ENCODE measurements at places on chromosomes 3 and 15.
A peak's percentile ranks its signal among the peaks of the same experiment; 100 is the strongest.

- DNase-seq, result peak; percentile 74
Observed at GRCh38 chr15:94164202-94164807, 67.1 kb upstream of the MCTP2 start.

GRCh38 chr3:142263112-142263511 is 37.7 kb upstream of the GK5 start:
- no peak for DNase-seq

DNA sequence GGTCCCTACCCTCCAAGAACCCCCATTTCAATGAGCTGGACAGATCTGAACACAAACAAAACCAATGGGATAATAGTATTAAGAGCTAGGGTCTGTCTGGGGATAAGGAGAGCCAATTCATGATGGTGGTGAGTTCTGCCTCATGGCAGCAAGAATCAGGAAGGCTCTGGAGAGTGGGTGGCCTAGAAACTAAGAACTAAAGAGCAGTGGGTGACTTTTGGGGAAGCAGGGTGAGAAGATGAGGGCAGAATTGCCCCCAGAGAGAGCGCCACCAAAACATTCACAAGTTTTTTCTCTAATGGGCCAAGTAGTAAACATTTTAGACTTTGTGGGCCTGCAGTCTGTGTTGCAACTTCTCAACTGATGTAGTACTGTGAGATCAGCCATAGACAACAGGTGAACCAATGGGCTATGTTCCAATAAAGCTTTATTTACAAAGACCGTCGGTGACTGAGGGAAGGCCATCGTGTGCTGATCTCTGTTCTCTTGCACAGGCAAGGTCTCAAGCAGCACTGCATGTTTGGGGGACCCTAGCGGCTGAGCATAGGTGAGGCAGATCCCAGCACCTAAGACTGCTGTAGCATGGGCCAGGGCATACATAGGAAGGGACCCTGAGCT is 225.5 kb upstream of the ST8SIA2 start:
- DNase-seq, result no peak

GRCh38 chr3:87272718-87273341 is 3.6 kb downstream of the POU1F1 start:
- DNase-seq, result no peak

- DNase-seq, result no peak
Observed at GRCh38 chr3:183484431-183485075, 56.1 kb upstream of the MCF2L2 start.

- DNase-seq, result peak; percentile 96
Observed at GRCh38 chr3:115713284-115713683, 90.0 kb downstream of the GAP43 start.

DNA sequence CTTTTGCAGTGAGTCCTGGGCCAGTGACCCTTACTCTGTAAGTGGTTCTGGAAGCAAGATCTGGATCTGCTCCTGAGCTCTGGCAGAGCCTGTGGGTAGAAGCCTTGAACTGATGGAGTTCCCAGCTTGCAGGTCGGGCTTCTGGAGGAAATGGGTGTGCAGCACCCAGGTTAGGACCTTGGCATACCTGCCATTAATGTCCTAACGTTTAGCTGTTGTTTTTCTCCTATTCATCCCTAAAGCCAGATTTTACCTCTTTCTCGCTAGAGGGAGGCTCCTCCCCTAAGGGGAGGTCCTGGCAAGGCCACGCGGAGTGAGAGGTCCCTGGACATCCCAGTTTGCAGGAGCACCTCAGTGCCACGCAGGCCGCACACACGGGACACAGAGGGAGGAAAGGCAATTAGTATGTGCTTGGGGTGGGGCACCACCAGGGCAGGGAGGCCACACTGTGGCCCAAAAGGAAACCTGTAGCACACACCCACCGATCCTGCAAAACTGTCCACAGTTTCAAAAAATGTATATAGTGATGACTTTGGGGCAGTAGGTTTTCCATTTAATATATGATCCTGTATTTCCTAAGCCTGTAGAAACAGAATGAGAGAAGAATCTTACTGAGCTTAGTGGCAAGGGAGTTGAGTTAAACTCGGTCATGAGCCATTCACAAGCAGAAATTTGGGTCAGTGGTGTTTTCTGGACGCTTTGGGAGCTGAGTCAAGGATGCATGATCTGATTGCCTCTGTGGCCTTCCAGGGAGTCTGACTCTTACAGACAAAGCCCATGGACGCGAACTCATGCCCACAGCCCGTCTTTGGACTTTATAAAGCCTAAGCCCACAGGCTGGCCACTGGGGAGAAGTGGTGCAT is 148.7 kb downstream of the LRRK1 start:
- no peak for DNase-seq

- DNase-seq, result peak; percentile 68
Observed at GRCh38 chr15:88904624-88905327, 8.4 kb downstream of the MFGE8 start.

- no peak for DNase-seq
Observed at GRCh38 chr3:158747417-158747816, 15.2 kb upstream of the RARRES1 start.

GRCh38 chr15:22933641-22934061 is 46.5 kb downstream of the CYFIP1 start:
- DNase-seq, result peak; percentile 96

GRCh38 chr3:126014252-126014651 is 45.3 kb downstream of the ROPN1B start:
- DNase-seq, result no peak

- DNase-seq, result peak; percentile 82
Observed at GRCh38 chr15:99104788-99105513, at the start of gene SYNM. SYNM (plus strand) TSS chr15:99105080; CDS start chr15:99105200, 120 bp downstream.

DNA sequence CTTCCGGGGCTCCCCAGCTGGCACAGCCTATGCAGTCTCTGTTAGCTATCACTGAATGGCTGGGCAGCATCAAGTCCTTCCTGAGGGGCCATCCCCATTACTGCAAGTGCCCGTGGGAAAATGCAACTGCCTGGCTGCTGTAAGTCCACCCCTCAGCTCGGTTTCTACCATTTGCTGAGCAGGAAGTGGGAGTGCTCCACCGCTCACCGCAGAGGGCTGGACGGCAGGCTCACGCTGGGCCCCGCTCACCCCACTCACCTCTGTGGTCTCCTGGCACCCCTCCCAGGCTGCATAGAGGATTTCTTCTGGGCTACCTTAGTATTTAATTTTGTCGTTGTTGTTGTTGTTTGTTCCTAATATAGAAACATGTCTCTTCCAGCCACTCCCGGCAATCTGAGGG is 270.2 kb downstream of the PLCL2 start:
- no peak for DNase-seq

- DNase-seq, result no peak
Observed at GRCh38 chr3:71998995-71999673, 214.2 kb upstream of the PROK2 start.

- DNase-seq, result no peak
Observed at GRCh38 chr15:32656496-32656895, 15.0 kb downstream of the SCG5 start.

DNA sequence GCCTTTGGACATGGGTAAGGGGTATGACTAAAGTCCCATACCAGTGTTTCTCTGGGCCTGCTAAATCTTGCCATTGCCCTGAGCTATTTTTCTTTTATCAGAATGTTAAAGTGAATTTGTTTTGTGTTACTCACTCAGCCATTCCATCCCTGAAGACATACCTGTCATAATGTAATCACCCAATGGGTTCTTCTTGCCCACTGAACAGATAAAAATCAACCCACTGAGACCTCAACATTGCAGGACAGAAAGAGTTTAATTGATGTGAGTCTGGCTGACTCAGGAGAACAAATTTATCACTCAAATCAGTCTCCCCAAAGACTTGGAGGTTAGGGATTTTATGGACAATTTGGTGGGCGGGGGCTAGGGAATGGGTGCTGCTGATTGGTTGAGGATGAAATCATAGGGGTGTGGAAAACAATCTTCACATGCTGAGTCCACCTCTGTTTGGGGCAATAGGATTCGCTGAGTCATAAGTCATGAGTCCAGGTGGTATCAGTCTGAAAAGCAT is 47.4 kb downstream of the ILDR1 start:
- no peak for DNase-seq

GRCh38 chr3:179663093-179663492 is 10.3 kb downstream of the USP13 start:
- peak; percentile 30 for DNase-seq

GRCh38 chr3:21879184-21879886 is 128.3 kb upstream of the ZNF385D start:
- no peak for DNase-seq

DNA sequence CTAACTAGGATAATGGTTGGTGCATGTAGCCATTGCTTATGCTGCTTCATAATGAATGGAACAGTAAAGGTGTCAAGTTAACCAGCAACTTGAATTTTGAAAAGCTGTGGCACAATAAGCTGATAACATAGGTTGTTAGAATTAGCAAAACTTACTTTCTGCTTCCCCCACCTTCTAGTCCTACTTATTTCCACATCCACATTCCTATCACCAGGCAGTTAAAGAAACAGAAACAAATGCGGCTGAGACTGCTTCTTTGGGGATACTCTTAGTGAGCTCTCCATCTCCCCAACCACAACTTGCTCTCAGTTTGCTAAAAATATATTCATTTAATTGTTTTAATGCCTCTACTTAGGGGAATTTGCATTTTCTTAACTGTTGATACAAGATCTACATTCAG is 215.1 kb downstream of the TIGIT start:
- no peak for DNase-seq

- no peak for DNase-seq
Observed at GRCh38 chr15:64532521-64533315, 72.3 kb downstream of the ZNF609 start.

DNA sequence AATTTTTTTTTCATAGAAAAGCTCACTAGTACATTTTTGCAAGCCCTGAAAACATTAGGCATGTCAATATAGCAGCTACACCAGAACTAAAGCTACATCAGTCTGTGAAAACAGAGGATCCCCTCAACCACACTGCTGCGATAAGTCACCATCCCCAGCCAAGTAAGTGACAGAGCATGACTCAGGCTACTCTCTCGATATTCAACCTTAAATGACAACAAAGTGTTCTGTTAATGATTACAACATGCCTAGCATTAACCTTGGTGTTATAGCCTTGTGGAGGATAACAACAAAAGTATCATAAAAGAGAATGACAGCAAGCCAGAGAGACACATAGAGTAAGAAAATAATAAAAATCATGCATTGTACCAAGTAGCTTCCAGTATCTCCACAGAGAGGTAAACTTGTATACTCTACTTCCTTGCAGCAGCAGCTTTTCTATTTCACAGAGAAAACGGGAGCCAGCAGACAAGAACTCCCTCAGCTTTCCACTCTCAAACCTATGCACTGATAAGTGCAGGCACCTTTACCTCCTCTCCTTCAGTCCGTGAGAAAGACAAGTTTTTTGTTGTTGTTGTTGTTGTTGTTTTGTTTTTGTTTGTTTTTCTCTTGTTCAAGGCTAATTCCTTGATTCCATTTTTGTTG is 76.6 kb downstream of the GBE1 start:
- no peak for DNase-seq

GRCh38 chr3:42164656-42165055 is 73.5 kb downstream of the TRAK1 start:
- DNase-seq, result no peak

- no peak for DNase-seq
Observed at GRCh38 chr3:112675349-112675748, 34.4 kb upstream of the CCDC80 start.

- DNase-seq, result no peak
Observed at GRCh38 chr3:158976966-158977365, 175.1 kb downstream of the MFSD1 start.

DNA sequence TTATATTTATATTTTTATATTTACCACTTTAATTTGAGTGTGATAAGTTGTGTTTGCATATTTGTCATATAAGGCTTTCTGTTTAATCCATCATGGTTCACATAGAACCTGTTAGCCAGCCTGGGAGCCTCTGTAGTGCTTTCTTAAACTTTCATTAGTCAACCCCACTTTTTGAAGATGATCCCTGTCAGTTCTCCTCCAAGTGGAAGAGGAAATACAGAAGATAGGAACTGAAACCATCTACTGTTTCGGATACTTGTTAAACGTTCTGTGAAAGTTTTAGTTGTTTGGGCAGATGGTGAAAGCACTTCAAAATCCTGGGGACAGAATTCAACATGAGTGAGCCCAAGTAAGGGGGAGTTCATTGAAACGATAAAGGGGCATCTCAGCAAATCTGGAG is 4.6 kb upstream of the SAMMSON start:
- DNase-seq, result no peak

DNA sequence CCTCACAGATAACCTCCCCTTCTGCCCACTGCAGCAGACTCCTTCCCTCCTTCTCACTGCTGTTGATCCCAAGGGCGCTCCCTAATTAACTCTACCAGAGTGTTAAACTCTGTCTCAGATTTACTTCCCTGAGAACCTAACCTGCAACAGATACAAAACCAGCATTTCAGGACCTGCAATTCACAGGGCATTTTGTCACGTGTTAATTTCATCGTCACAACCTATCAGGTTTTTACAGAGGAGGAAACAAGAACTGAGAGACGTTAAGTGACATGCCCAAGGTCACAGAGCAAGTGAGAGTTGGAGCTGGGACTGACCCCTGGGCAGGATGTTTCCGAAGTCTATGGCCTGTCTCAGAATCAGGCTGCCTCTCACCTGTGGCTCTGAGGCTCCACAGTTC is 223.9 kb downstream of the UACA start:
- DNase-seq, result no peak
